Immature natural killer cell (primary cell): ENCODE measurements at places on chromosomes 11 and 22. TPM values are rescaled to one million over a fixed set of nuclear protein-coding genes. Genes with fewer than 3 reads are reported as not detected.

SLC22A6 gene
- polyA plus RNA-seq, result not detected

SCUBE1 gene
- not detected for polyA plus RNA-seq

KCNJ5 gene
- polyA plus RNA-seq, result not detected

REXO2 gene
- polyA plus RNA-seq, result 45.5 TPM

LTO1 gene
- polyA plus RNA-seq, result 13.1 TPM

ANO3 gene
- not detected for polyA plus RNA-seq

SUSD2 gene
- not detected for polyA plus RNA-seq

KCNJ1 gene
- not detected for polyA plus RNA-seq

OR51A4 gene
- not detected for polyA plus RNA-seq

TPBGL gene
- polyA plus RNA-seq, result 0.13 TPM

RFPL2 gene
- 0.24 TPM for polyA plus RNA-seq

TCN2 gene
- polyA plus RNA-seq, result 0.59 TPM

CRYBA4 gene
- 0.46 TPM for polyA plus RNA-seq

TRIM48 gene
- polyA plus RNA-seq, result not detected

BATF2 gene
- not detected for polyA plus RNA-seq

SLC22A9 gene
- polyA plus RNA-seq, result not detected

APOBEC3C gene
- polyA plus RNA-seq, result 346 TPM

CDHR5 gene
- polyA plus RNA-seq, result not detected

OTOG gene
- polyA plus RNA-seq, result not detected

LUZP2 gene
- polyA plus RNA-seq, result not detected

ART5 gene
- polyA plus RNA-seq, result not detected

MS4A6A gene
- 34.2 TPM for polyA plus RNA-seq

MUC5B gene
- not detected for polyA plus RNA-seq

MPEG1 gene
- polyA plus RNA-seq, result 7.1 TPM

FOLR2 gene
- polyA plus RNA-seq, result not detected

BTBD18 gene
- polyA plus RNA-seq, result 0.12 TPM

TMEM86A gene
- 2.1 TPM for polyA plus RNA-seq

KRTAP5-11 gene
- polyA plus RNA-seq, result not detected

PNPLA5 gene
- not detected for polyA plus RNA-seq

FGF3 gene
- polyA plus RNA-seq, result not detected

CALCA gene
- polyA plus RNA-seq, result not detected

ZP1 gene
- polyA plus RNA-seq, result not detected

FGF4 gene
- not detected for polyA plus RNA-seq

KRTAP5-10 gene
- not detected for polyA plus RNA-seq
